ENCODE measurements at places on chromosomes 3 and 15.

DNA sequence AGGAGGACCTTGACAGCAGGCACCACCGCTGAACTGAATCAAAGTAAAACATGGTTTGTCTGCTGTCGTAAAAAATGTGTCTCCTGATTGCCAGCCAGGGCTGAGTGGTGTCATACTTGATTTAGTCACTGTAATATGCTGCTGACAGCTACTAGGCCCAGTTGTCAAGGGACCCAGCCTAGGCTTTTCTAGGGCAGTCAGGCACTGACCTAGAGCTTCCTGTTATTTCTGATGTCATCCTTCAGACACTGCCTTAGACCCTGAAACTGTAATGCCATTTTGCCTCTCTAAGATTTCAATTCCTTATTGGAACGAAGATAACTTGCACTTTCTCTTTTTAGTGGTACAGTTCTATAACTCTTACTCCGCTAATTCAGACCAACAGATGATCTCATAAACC is 2.6 kb upstream of the MRPL3 start:
- DNase-seq: no peak

- no peak for DNase-seq
These were observed 13.5 kb downstream of the PLD1 start for GRCh38 chr3:171796625-171797264.

DNA sequence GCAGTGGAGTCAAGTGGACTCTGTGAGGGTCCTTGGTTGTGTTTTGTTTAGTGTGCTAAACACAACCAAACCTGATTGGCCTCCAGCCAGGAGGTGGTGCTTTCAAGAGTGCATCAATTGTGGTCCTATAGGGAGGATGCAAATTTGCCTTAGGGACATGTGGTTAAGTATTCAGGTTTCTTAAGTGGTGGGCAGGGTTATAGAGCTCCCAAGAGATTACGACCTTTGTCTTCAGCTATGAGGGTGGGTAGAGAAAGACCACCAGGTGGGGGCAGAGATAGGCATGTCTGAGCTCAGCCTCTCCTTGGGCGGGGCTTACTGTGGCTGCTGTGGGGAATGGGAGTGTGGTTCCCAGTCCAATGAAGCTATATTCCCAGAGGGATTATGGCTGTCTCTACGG is 186.6 kb downstream of the SQOR start:
- DNase-seq: no peak

DNA sequence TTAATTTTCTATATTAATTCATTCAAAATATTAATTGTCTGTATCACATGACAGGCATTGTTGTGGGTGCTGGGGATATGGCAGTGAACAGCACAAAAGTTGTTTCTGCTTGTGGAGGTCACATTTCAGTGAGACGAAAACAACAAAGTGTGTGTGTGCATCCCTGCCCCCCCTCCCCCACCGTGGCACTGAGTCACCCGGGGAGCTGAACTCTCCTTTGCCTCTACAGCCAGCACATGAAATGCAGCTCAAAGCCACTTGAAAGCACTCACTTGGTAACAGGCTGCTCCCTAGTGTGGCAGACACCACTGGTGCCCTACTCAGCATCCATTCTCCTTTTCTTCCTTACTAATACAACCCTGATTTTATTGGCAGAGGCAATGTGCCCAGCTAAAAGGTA is 16.9 kb upstream of the SCAMP5 start:
- no peak for DNase-seq

GRCh38 chr15:70609889-70610288 is 153.5 kb downstream of the UACA start:
- DNase-seq: no peak

DNA sequence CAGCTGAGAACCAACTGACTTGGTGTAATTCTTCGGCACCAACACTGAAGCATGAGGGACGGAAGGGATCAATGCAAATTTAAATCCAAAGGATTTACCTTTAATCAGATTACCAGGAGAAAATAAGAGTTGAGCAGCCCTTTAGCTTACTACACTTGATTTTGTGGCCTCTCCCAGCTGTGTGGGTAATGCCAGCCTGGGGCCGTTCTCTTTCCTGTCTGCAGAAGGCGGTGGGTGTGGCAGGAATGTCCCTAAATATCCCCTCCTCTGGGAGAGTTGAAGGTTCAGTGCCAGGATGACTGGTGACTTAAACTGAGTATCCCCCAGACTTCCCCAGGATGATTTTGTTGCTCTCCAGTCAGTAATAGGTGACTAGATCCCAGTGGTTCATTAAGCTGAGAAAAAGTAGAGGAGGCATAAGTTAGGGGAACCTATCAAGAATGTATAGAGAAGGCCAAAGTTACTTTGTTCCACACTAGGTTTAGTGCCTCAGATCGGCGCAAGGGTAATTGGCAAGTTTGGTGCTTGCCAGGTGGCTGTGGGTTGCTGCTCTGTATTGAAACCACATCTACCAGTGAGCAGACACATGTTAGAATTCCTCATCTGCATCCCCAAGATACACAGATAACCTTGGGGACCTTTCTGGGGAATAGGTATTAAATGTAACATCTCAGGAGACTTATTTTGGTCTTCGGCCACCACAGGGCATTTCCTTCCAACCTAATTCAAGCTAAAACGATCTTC is 23.1 kb downstream of the MAPKBP1 start:
- DNase-seq: no peak

DNA sequence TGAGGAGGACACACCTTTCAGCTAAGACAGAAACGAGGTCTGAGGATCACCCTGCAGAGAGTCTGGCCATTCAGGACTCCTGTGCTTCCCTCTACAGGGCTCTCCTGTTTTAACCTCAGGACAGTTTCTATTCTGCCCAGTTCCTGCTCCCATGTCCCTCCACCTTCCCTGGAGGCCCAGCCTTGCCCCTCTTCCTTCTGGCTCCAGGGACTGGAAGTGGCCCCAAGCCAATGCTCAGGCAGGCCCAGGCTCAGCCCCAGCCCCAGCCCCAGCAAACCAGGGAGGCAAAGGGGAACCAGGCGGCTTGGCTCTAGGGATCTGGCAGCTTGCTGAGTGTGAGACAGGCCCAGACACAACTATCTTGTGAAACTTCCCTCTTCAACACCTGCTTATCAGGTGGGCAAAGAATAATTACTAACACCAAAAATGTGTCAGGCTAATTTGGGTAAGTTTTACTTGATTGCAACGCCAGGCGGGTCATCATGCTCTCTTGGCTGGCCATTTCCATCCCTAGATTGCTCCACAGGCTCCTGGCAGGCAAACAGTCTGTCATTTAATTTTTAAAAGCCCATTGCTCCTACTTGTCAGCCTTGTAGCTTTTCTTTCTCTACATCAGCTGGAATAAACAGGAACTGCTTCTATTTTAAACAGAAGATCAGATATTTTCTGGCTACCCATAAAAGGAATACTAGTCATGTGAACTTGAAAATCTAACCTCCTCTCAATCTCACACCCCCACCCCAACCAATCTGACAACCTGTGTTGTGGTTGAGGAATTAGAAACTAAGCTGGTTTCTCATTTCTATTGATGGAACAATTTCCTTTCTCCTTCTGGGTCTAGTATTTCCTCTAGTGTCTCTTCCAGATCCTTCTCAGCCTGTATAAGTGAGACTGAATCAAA is 33.5 kb downstream of the UPK1B start:
- DNase-seq: no peak

GRCh38 chr3:51619983-51620382 is 51.1 kb upstream of the TEX264 start:
- no peak for DNase-seq

GRCh38 chr15:27746401-27746955 is 352.6 kb downstream of the OCA2 start:
- no peak for DNase-seq

- no peak for DNase-seq
These were observed 234.2 kb downstream of the NFKBIZ start for GRCh38 chr3:102083473-102083872.

GRCh38 chr15:28984421-28985315 is 98.9 kb downstream of the APBA2 start:
- no peak for DNase-seq

DNA sequence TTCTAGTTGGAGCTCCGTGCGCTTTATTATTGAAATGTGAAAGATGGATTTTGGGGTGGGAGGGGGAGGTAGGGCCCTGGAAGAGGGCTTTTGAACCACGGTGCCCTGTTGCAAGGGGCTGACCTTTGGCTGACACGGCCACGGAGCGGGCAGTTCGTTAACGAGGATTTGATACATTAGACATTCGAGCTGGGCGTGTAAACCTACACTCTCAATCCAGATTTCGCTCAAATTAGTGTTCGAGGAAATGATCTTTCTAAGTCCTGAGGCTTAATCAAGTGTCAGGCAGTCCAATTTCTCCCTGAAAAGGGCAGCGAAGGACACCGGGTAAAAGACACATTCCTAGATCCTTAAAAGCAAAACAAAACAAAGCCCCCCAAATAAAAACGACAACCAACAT is 13.0 kb downstream of the ZIC1 start:
- no peak for DNase-seq

DNA sequence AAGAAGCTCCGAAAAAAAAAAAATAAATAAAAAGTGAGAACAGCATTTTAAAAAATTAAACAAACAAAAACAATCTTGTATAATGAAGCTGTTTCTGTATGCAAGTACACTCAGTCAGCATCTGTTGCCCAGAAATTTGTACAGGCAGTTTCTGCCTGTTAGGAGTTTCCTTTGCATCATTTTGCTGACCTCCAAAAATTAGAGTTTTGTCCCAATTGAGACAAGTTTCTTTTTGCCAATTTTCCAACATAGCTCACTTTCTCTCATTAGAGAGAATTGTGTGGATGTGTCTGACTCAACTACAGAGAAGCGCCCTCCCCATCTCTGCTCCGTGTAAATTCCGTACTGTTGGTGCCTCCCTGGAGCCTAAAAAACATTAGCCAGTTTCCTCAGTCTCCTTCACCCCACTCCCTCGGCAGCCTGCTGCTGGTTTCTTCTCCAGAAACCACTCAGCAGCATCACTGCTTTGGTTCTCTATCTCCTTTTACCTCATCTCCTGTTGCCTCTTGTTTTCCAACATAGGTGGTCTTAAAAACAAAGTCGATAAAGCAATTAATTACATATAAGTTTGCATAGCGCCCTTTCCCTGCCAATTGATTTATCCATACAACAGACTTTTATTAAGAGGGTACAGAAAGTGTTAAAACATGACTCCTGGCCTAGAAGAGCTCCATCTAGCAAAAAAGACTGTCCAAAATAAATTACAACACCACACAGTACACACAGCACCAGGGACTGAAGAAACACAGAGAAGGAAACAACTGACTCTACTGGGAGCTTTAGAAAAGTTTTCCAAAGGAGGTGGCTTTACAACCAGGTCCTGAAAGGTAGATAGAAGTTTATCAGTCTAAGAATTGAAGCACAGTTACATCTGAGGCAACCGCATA is 286.7 kb downstream of the SHOX2 start:
- DNase-seq: no peak

GRCh38 chr3:68809596-68809995 is 122.8 kb downstream of the TAFA4 start:
- no peak for DNase-seq

DNA sequence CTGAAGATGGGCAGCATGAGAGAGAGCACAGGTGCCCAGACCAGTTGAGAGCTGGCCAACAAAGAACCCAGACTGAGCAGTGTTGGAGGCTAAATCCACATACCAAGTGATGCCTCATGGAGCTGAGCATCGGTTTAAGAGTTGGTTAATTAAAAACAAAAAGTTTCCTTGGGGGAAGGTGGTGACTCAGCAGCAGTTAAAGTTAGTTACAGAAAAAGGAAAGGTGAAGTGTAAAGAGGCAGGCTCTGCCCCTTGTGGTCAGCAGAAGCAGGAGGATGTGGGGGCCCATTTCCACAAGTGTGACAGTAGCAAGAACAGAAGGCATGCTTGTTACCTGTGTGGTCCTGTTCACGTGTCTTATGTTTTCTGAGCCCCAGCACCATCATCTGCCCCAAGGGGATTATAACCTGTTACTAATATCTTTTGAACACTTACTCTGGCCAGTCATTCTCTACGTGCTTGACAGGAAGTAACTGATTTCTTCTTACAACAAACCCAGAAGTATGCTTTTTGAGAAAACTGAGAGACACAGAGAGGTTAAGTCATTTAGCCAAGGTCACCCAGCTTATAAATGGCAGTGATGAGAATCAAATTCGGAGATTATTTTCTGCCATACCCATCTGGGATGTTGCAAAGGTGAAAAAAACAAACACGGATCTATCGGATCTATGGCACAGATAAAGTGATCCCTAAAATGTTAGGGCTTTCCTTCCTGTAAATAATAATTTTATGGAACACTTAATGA is 91.0 kb downstream of the EPHB1 start:
- DNase-seq: no peak

- DNase-seq: no peak
These were observed 161.0 kb upstream of the ADAMTS9 start for GRCh38 chr3:64848822-64849221.

Measured in K562 (cell line).